Non-pigmented ciliary epithelial cell (primary cell): ENCODE measurements at places on chromosomes 5 and 9.

GRCh38 chr5:72166070-72166979, 59.0 kb downstream of the MAP1B start:
- DNase-seq = no peak

DNA sequence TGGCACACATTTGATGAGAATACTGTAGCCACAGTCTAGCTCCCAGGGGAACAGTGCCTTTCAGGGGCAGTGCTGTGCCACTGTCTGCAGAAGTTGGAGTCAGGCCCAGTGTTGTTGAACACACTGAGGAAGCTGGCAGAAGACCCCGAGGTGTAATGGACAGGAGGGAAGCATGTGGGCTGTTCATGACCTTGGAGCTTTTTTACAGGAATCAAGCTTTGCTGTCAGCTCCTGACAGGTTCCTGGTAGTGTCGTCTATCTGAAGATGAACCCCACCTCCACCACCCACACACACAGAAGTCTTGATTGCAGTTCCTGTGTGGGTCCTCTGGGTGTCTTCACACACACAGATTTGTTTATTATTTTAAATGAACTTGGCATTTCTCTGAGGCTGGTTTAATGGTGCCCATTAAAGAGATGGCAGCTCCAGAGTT, 40.3 kb upstream of the TNFAIP8 start:
- no peak for DNase-seq

DNA sequence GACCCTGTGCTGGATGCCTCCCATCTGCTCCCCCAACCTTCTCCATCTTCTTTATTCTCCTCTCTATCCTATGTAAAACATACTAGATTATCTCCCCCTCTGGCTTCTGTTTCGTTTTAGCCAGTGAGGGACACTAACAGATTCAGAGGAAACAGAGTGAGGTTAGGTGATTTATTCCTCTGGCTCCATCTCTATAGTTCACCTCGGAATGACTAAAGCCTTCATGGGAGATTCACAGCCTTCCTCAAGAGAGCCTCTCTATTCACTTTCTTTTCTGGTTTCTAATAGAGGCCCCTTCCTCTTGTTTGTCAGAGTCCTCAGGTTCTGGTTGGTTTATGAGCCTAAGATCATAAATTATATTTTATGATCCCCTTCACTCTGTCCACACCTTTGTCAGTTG, 633.1 kb upstream of the TYRP1 start:
- no peak for DNase-seq

DNA sequence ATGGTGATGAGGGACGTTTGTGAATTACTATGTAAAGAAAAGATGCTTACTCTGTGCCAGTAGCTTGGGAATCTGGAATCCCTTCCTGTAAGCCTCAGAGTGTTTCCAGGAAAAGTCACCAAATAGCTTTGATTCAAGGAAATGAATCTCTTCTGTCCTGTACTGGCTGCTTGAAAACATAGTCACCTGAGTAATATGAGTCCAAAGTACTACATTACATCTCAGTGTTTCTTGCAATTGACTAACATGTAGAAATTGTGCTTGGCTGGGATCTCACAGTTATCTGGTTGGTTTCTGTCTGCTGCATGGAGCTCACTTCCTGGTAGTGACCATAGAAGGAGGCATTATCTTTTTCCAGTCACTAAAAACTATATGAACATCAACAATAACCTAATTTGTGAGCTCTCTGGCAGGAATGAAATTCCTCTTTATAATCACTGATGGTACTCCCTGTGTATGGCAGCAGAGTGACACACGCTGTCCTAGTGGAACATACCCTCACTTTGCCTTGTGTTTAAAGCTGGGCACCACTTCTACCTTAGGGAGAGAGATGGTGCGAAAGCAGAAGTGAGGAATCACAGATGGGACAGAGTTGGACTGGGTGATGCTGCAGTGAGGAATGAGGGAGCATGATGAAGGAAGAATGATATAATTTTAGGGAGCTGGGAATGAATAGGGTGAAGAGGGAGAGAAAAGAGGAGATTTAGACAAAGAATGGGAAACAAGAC, 568.5 kb downstream of the RAB3C start:
- DNase-seq = no peak
